ENCODE measurements at places on chromosomes 12 and 14.

- no peaks in the 10 kb centered on the region for H3K27me3 ChIP-seq
- H3K4me3 ChIP-seq: peak overlapping the region; percentile 69
- peaks cover 6% of the 10 kb centered on the region for H3K4me1 ChIP-seq
Measured at GRCh38 chr14:65229748-65230728, 127.7 kb upstream of the MAX start.

DNA sequence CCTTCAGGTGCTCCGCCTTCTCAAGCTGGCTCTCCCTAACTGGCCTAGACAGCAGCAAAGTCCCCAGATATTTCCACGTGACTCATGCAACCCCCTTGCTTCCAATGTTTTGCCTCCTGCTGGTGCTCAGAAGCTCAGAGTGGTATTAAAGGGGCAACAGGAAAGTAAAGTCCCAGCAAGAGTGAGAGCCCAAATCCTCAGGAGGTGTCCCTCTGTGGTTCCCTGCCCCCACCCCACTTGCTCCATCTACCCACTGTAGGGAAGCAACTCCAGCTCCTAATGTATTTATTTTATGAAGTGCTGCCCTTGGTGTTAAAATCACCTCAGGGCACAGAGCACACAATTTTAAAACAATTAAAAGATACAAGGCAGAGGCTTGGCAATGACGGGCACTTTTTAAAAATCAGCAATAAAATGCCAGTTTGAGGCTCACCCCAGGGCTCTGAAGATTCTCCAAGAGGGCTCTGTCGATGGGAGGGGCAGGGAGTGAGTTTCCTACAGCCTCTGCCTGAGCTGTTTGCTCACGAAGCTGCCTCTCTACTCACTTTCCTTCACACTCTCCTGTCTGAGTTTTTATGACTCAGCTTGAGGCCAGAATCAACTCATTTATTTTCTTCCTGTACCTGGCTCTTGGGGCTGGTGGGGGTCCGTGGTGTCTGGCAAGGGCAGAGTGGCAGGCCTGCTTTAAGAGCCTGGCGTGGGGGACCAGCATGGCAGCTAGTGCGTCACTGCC is 81.9 kb upstream of the MAX start:
- no peak overlapping the region for H3K27ac ChIP-seq
- H3K4me1 ChIP-seq: peaks cover 8% of the 10 kb centered on the region
- H3K27me3 ChIP-seq: no peaks in the 10 kb centered on the region
- no peaks in the 10 kb centered on the region for H3K36me3 ChIP-seq
- no peak overlapping the region for H3K4me3 ChIP-seq

DNA sequence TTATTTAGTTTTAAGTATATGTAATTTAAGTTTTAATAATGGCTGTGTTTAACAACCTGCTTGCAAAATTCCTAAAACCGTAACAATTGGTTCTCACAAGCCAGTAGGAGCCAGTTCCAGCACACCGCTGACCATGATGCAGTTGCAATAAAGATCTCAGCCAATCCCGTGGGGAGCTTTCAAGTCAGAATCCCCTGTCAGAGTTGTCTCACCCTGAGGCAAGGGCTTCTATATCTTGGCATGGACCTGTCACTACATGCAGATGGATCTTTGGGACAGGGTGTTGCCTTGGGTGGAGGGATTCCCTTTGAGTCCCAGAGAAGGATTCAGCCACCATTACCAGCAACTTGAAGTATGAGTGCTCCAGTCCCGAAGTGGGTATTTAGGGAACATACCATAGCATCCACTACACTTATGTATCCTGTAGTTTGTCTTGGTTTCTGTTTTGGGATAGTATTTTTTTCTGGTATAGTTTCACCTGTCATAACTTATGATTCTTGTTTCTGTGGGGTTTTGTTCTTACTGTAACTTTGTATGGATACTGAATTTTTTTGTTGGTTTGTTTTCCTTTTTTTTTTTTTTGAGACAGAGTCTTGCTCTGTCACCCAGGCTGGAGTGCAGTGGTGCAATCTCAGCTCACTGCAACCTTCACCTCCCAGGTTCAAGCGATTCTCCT is 30.1 kb upstream of the LIMA1 start:
- no peaks in the 10 kb centered on the region for H3K27me3 ChIP-seq
- H3K27ac ChIP-seq: no peak overlapping the region

- H3K4me3 ChIP-seq: peak overlapping the region; percentile 94
- no peak for DNase-seq
- peak overlapping the region; percentile 88 for H3K27ac ChIP-seq
- no peaks in the 10 kb centered on the region for H3K27me3 ChIP-seq
Measured at GRCh38 chr12:49825971-49826421, 2.2 kb downstream of the NCKAP5L start.

GRCh38 chr12:94151582-94151981 is 3.2 kb downstream of the PLXNC1 start:
- peak overlapping the region; percentile 77 for H3K4me3 ChIP-seq
- DNase-seq: no peak

DNA sequence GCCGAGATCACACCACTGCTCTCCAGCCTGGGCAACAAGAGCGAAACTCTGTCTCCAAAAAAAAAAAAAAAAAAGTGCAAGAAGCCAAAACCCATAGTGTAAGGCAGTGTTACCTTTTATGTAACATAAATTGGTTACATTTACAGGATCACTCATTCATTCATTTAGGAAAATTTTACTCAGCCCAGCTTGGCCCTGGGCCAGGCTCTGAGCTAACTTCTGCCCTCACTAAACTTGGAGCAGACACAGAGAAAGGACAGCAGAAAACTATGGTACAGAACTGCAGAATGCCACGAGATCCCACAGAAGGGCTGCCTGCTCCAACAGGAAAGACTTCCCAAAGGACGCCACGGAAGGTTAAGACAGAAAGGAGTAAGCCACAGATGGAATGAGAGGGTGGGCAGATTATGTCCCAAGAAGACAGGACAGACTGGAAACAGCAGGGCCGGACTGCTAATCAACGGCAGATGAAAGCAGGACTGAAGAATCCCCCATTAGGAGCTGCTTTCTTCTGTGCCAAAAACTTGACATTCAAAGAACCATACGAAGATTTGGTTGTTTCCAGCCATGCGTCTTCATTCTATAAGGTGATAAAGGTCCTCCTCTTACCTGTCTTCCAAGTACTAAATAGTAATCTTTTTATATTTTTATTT is 18.9 kb downstream of the PPP1R13B start:
- peaks cover 4% of the 10 kb centered on the region for H3K4me1 ChIP-seq
- H3K27me3 ChIP-seq: no peaks in the 10 kb centered on the region
- no peak for DNase-seq
- H3K36me3 ChIP-seq: no peaks in the 10 kb centered on the region
- peak overlapping the region; percentile 26 for H3K4me3 ChIP-seq

- H3K36me3 ChIP-seq: no peaks in the 10 kb centered on the region
- DNase-seq: no peak
- H3K27ac ChIP-seq: no peak overlapping the region
- peaks cover under 1% of the 10 kb centered on the region for H3K4me1 ChIP-seq
- H3K27me3 ChIP-seq: no peaks in the 10 kb centered on the region
- no peak overlapping the region for H3K4me3 ChIP-seq
Measured at GRCh38 chr12:92007787-92008186, 137.9 kb downstream of the BTG1 start.

- H3K4me3 ChIP-seq: no peak overlapping the region
- DNase-seq: no peak
- no peaks in the 10 kb centered on the region for H3K27me3 ChIP-seq
- H3K27ac ChIP-seq: no peak overlapping the region
- no peaks in the 10 kb centered on the region for H3K4me1 ChIP-seq
Measured at GRCh38 chr12:9960590-9960989, 10.6 kb upstream of the CLEC12A start.

GRCh38 chr12:74741112-74741511 is 203.5 kb downstream of the ATXN7L3B start:
- H3K4me3 ChIP-seq: no peak overlapping the region
- H3K27me3 ChIP-seq: no peaks in the 10 kb centered on the region
- DNase-seq: no peak

DNA sequence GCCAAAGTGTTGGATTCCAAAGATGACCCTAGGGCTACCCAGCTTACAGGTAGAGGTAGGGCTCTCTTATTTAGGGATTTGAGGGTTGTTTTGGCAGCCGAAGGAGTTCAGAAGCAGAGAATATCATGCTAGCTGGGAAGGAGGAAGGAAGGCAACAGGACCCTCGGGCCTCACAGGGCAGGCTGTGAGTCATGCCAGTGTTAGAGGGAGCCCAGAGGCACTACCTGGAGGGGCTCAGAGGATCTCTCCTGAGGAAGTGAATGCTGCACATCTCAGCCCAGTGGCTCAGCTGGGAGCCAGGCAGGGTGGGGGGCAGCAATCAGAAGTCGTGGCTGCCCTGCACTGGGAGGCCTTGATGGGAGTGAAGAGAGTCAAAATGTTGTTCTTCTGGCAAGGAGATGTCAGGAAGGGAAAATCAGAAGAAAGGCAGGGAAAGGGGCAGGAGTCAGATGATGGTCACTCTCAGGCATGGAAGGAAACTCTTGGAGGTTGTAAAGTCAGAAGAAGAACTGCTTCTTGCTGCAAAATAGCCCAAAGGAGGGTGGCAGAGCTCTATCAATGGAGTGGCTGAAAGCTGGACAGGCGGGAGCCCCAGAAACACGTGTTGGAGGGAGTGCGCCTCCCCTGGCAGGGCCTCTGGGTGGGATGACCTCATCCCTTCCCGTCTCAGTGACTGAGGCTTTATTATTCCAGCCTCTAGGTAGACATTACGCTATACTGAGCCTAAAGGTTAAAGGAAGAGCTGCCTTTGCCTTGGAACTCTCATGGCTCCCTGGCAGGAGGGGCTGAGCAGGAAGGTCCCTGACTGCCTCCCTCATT is 141.3 kb downstream of the SMOC1 start:
- no peak for DNase-seq
- no peak overlapping the region for H3K27ac ChIP-seq
- no peaks in the 10 kb centered on the region for H3K27me3 ChIP-seq
- H3K4me3 ChIP-seq: no peak overlapping the region
- peaks cover 16% of the 10 kb centered on the region for H3K4me1 ChIP-seq

GRCh38 chr12:57554897-57555296 is 5.1 kb downstream of the KIF5A start:
- no peaks in the 10 kb centered on the region for H3K4me1 ChIP-seq
- no peak overlapping the region for H3K27ac ChIP-seq
- H3K4me3 ChIP-seq: no peak overlapping the region
- H3K36me3 ChIP-seq: no peaks in the 10 kb centered on the region
- DNase-seq: no peak

DNA sequence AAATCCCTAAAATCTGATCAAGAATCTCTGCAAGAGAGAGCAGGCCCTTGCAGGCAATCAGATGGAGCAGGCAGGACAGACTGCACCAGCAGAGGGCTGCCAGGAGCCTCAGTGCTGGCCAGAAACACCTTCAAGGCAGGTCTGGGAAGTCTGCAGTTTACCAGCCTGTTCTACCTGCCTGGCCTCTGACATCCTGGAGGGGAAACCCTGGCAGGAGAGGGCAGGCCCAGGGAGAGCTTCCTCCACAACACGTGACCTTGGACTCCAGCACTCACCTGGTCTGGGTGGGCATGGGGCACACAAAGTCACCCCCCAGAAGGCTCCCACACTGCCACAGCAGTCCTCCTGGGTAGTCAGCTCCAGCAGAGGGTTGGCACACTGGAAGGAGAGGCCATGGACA is 56.0 kb downstream of the ISCA2 start:
- no peak for DNase-seq
- H3K36me3 ChIP-seq: peaks cover 54% of the 10 kb centered on the region
- H3K27ac ChIP-seq: peak overlapping the region; percentile 88

- no peak overlapping the region for H3K27ac ChIP-seq
- DNase-seq: no peak
- no peaks in the 10 kb centered on the region for H3K36me3 ChIP-seq
- no peak overlapping the region for H3K4me3 ChIP-seq
- H3K4me1 ChIP-seq: no peaks in the 10 kb centered on the region
Measured at GRCh38 chr14:87430214-87430613, 562.8 kb downstream of the GALC start.

- peak overlapping the region; percentile 19 for H3K27ac ChIP-seq
- DNase-seq: no peak
- no peak overlapping the region for H3K4me3 ChIP-seq
- H3K27me3 ChIP-seq: no peaks in the 10 kb centered on the region
- no peaks in the 10 kb centered on the region for H3K4me1 ChIP-seq
Measured at GRCh38 chr12:131774576-131775391, 53.4 kb upstream of the MMP17 start.

DNA sequence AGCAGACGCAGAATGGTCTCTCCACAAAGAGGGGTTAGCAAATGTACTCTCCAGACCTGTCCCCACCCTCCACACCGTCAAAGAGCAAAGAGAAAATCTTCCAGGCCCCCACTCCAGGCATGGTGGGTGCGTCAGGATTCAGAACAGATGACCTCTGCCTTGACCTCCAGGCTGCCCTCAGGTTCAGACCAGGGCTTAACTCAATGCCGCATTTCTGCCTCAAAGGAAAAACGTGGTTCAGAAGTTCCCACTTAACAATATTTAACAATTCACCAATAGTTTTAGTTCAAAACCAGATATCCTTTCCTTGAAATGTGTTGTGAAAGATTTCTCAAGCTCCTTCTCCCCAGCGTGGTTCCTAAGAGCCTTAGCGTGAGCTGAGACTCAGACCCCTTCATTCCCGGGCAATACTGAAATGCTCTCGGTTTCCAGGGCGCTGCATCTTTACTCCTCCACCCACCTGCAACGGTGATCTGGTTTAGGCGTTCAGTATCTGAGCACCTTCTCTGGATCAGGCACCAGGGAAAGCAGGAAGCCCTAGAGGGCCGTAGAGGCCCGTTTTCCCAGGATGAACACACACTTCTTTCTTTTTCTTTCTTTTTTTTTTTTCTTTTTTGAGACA is 22.9 kb downstream of the HSP90AA1 start:
- H3K27ac ChIP-seq: no peak overlapping the region
- no peak overlapping the region for H3K4me3 ChIP-seq
- no peak for DNase-seq
- no peaks in the 10 kb centered on the region for H3K36me3 ChIP-seq
- H3K27me3 ChIP-seq: no peaks in the 10 kb centered on the region
- no peaks in the 10 kb centered on the region for H3K4me1 ChIP-seq

DNA sequence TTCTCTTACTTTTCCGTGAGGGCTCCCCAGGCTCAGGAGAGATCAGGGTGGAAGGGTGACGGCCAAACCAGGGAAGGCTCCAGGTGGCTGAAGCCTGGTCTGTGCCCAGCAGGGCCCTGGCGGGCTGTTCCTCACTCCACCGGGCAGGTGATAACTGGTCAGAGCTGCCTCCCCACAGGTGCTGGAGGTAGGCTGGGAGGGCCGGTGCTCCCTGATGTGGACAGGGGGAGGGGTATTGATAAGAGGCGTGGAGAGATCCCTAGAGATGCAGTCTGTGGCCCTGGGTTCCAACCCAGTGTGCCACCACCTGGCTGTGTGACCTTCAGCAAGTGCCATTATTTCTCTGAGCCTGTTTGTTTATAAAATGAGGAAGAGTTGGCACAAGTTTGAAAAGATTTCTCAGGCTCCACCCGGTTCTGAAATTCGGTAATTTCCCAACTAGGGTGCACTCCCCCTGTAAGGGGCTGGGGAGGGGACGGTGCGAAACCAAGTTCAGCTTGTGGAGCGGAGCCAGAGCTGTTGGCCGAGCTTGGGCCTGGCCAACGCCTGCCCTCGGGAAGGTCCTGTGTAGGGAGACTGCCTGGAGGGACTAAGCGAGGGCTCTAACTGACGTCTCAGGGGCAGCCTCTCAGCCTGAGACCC is 1.0 kb upstream of the NR4A1 start:
- peaks cover 17% of the 10 kb centered on the region for H3K4me1 ChIP-seq
- peaks cover 5% of the 10 kb centered on the region for H3K36me3 ChIP-seq
- H3K27me3 ChIP-seq: no peaks in the 10 kb centered on the region
- H3K4me3 ChIP-seq: peak overlapping the region; percentile 90

GRCh38 chr12:125214289-125214688 is 149.1 kb downstream of the AACS start:
- no peaks in the 10 kb centered on the region for H3K36me3 ChIP-seq
- H3K4me1 ChIP-seq: no peaks in the 10 kb centered on the region
- H3K27ac ChIP-seq: no peak overlapping the region
- H3K27me3 ChIP-seq: no peaks in the 10 kb centered on the region
- H3K4me3 ChIP-seq: no peak overlapping the region
